ENCODE measurements at places on chromosomes 2 and 18. TPM values are rescaled to one million over a fixed set of nuclear protein-coding genes. Genes with fewer than 3 reads are reported as not detected.

Gene CDH7
- polyA plus RNA-seq: not detected

Gene AFF3
- 0.06 TPM for polyA plus RNA-seq

- H3K27ac ChIP-seq: no peak overlapping the region
- no peak overlapping the region for H3K4me3 ChIP-seq
- DNase-seq: no peak
- peaks cover 3% of the 10 kb centered on the region for H3K4me1 ChIP-seq
- H3K27me3 ChIP-seq: peaks cover 20% of the 10 kb centered on the region
Observed at GRCh38 chr18:58496231-58496630, 132.7 kb downstream of the ALPK2 start.

GRCh38 chr2:176793792-176794191, 418.8 kb upstream of the HNRNPA3 start:
- no peaks in the 10 kb centered on the region for H3K27me3 ChIP-seq
- DNase-seq: no peak
- H3K27ac ChIP-seq: no peak overlapping the region
- H3K4me1 ChIP-seq: no peaks in the 10 kb centered on the region
- H3K4me3 ChIP-seq: no peak overlapping the region

GRCh38 chr18:48809365-48809764, 141.4 kb downstream of the SMAD7 start:
- no peaks in the 10 kb centered on the region for H3K36me3 ChIP-seq
- no peak for DNase-seq
- no peak overlapping the region for H3K4me3 ChIP-seq
- no peaks in the 10 kb centered on the region for H3K27me3 ChIP-seq
- no peak overlapping the region for H3K27ac ChIP-seq

- H3K4me3 ChIP-seq: no peak overlapping the region
- H3K36me3 ChIP-seq: no peaks in the 10 kb centered on the region
- H3K27me3 ChIP-seq: no peaks in the 10 kb centered on the region
Observed at GRCh38 chr18:37489998-37490397, 75.6 kb downstream of the CELF4 start.

- no peaks in the 10 kb centered on the region for H3K4me1 ChIP-seq
- no peak for DNase-seq
- no peak overlapping the region for H3K4me3 ChIP-seq
- H3K27me3 ChIP-seq: no peaks in the 10 kb centered on the region
- no peaks in the 10 kb centered on the region for H3K36me3 ChIP-seq
Observed at GRCh38 chr2:172012677-172013391, 13.1 kb downstream of the METAP1D start.

Gene PAIP2B
- polyA plus RNA-seq: 0.13 TPM

GRCh38 chr2:234735829-234736228, 216.0 kb upstream of the SH3BP4 start:
- H3K27ac ChIP-seq: no peak overlapping the region
- no peak overlapping the region for H3K4me3 ChIP-seq
- H3K27me3 ChIP-seq: peaks cover 3% of the 10 kb centered on the region
- DNase-seq: no peak
- no peaks in the 10 kb centered on the region for H3K4me1 ChIP-seq

Measured in endothelial cell of umbilical vein (primary cell).